ENCODE measurements at places on chromosomes 11 and 22.

GRCh38 chr11:45304111-45304991 lies 18.2 kb upstream of the SYT13 start:
- DNase-seq: no peak

- DNase-seq: no peak
Measured at GRCh38 chr22:46528121-46528610, 9.3 kb downstream of the CELSR1 start.

- no peak for DNase-seq
Measured at GRCh38 chr11:96465512-96465911, 75.7 kb downstream of the JRKL start.

- DNase-seq: no peak
Measured at GRCh38 chr11:1304380-1304779, 5.1 kb downstream of the TOLLIP start.

GRCh38 chr22:33793475-33793874 lies 126.8 kb downstream of the LARGE1 start:
- no peak for DNase-seq

DNA sequence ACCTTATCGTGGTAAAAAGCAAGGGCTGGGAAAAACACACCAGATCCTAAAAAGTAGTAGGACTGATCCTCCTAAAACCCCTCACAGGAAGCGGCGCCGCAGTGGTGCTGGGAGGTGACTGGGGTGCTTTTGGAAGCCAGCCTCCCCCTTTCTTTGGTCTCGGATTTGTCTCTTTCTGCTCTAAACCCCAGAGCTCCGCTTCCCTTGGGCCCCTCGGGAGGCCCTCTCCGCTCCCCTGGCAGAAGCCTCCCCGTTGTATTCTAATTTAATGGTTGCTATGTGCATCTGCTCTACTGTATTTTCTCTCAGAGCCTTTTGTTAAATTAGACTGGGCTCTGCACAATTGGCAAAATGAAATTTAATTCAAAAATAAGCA lies 587.7 kb downstream of the OPCML start:
- no peak for DNase-seq

DNA sequence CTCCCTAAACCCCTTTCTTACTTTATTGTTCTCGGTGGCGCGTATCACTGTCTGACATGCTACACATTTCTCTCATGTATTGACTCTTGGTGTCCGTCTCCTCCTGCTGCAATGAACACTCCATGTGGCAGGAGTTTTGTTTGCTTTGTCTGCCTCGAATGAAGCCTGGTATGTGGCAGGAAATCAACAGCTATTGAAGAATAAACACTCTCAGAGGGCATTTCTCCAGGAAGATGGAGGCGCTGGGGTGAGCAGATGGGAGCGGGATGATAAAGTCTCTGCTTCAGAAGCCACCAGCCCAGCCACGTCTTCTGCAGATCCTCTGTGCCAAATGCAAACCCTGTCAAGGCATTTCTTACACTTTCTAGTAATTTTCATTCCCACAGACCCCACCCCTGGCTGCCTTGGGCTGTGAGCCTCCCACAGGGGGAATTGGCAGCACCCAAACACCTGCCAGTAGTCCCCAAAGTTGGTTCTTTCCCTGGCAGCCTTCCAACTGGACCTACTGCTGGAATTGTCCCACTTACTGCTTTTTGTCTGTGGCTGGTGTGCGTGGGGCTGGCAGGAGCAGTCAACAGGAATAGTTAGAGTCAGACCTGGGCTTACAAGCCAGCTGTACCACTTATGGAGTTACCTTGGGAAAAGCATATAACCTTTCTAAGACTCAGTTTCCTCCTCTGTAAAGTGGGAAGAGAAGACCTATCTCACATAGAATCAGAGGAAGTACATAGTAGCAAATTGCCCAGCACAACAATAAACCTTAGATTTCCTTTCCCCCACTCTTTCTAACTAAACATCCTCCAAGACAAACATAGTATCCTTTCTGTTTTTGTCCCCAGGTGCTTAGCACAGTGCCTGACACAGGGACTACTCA lies 13.3 kb upstream of the IL10RA start:
- no peak for DNase-seq

DNA sequence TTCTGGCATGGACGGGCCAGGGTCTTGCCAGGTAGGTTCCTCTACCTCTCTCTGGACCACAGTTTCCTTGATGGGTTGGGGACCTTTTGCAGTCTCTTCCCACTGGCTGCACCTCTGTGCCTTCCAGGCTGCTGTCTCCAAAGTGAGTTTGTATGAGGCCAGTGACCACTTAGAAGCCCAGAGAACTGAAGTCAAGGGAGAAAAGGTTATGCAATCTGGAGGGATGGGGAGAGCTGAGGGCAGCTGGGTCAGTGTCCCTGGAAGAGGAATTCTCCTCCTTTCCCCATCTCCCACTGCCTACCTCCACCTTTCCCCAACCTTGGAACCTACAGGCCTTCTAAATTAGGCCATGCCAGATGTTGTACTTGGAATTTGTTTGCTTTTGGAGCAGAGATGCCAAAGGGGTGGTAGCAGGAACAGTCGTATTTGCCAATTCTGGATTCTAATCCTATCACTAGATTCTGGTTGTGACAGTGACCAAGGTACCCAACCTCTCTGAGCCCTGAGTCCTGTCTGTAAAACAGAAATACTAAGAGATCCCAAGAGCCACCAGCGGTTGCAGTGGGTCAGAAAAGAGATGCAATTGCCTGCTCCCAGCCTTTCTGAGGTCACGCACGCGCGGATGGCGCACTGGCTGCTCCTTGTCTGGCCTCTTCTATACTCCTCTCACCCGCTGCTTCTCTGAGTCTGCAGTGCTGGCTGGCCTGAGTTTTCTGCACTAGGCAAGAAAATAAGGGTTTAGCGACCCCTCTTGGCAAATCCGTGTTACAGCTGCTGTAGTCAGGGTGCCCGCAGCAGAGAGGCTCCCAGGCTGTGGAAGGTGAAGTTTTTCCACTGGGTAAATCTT lies 10.7 kb upstream of the ACCSL start:
- DNase-seq: peak; percentile 57

- DNase-seq: no peak
Measured at GRCh38 chr22:50628543-50629134, 687 bp upstream of the ARSA start.

- DNase-seq: no peak
Measured at GRCh38 chr11:108596701-108597100, 3.1 kb upstream of the EXPH5 start.

DNA sequence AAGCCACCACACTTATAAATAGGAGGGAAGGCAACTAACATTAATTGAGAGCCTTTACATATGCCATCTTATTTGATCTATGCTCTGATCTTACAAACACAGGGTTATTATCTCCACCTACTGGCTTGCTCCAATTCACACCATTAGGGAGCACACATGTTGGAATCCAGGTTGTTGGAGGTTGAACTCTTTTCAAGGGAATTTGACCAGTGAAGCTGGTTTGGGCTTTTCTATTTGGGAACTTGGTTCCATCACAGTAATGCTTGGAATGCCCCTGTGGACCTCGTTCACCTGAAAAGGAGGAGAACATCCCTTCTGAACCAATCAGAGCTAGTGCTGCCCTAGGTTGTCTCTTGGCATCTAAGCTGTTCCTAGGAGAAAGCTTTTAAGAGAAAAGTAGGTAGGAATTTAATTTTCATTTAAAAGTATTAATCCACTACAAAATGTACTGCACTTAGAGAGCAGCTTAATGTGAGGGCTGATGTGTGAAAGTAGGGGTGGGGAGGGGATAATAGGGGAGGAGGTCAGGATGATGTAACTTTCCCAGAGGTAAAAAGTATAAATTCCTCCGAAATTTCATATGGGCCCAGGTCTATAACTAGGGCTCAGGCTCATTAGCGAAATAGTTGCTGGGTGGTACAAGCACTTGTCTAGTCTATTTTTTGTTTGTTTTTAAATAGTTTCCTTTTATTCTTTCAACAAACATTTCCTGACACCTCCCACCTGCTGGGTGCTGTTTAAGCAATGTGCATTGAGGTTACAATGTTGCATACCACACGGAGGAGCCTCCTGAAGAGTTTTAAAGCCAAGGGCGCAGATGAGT lies 7.6 kb upstream of the MICAL2 start:
- no peak for DNase-seq

DNA sequence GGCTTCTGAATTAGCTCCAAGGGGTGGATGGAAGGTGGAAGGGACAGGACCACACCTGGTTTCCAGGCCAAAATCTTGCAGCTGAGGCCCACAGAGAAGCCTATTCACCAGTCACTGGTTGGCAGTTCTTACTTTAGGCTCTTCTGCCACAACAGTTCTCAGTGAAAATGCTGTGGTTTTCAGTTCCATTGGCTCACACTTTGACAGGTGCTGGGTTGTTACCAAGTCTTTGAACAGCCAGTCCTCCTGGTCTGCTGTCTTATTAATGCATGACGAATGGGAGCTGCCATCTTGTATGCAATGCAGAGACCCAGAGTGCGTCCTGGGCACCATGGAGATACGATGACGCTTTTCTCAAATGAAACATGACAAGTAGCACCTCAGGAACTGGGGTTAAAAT lies 232.0 kb upstream of the ZBED5 start:
- DNase-seq: no peak

Data from right renal cortex interstitium (tissue), 3 donors.